MV-4-11 (cell line): ENCODE measurements at places on chromosomes 13 and 19.
A peak's percentile ranks its signal among the peaks of the same experiment; 100 is the strongest.

DNA sequence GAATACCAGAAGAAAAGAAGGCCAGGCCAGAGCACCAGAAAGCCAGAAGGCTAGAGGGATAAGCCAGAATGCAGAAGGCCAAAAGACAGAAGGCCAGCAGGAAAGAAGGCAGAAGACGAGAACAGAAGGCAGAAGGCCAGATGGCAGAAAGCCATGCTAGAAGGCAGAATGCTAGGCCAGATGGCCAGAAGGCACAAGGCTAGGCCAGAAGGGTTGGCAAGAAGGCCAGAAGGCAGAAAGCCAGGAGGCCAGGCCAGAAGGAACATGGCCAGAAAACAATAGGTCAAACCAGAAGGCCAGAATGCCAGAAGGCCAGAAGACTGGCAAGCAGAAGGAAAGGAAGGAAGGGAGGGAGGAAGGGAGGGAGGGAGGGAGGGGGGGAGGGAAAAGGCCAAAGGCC, 188.8 kb downstream of the TUBA3C start:
- no peak for DNase-seq

GRCh38 chr13:93227280-93227877, 772 bp downstream of the GPC6 start:
- DNase-seq: no peak

GRCh38 chr19:16076958-16077611, 790 bp downstream of the TPM4 start:
- DNase-seq: no peak

DNA sequence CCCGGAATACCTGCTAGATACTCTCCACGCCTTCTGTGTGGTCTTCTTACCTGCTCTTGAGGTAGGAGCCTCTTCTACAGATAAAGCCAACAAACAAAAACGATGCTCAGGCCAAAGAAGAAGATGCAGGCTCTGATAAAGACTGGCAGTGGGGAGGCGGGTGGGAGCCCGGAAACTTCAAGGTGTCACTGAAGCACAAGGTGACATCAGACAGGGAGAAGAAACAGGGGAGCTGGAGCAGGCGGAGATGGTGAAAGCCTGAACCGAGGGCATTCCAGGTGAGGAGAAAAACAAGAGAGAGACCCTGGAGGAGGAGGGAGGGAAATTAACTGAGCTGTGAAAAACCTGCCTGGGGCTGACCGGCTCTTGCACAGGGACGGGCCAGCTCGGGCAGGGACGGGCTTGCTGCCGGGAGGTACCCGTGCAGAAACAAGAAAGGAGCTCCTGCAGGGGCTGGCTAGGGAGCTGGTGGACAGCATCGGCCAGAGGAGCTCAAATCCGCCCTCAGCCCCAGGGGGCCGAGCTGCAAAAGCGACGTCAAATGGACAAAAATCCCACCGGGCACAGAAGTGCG, 19.0 kb downstream of the GNG7 start:
- DNase-seq: no peak

DNA sequence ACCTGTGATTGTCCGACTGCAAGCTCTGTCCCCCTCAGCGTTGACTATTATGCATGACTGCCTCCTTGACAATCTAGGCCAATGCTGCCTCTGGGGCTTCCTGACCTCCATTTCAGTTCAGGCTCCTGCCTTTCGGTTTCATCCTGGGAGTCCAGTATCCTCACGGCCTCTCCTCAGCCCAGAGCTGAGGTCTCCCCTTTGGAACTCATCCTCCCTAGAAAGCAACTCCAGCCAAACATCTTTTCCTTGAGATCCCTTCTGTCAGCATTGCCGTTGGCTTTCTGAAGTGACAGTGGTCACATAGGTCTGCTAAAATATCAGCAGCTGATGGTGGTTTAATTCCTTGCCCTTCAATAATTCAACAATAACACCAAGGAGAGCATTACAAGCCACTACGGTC, 519.1 kb upstream of the NBEA start:
- no peak for DNase-seq

- DNase-seq: no peak
Measured at GRCh38 chr19:13408889-13409518, 97.3 kb downstream of the CACNA1A start.

- DNase-seq: no peak
Measured at GRCh38 chr13:56283262-56283828, 857.4 kb upstream of the PRR20A start.

GRCh38 chr13:51913421-51914136, 51.8 kb downstream of the CCDC70 start:
- no peak for DNase-seq

DNA sequence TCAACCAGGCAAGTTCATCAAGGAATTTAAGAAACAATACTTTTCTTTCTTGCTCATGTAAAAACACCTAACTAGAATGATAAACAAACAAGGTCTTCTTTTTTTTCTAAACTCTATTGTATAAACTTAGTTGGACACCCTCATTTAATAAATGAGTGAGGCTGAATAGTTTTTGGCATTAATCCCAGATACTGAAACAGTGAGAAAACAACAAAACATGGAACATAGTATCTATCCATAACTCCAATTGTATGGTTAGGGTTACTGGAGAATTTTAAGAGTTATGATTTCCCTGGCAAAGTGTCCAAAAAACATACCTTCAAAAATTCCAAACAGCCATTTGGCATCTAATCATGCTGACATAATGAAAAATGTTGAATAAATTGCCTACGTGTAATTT, 5.8 kb upstream of the POMP start:
- DNase-seq: no peak

GRCh38 chr19:709965-710571, 1.3 kb downstream of the PALM start:
- DNase-seq: no peak

GRCh38 chr13:89520468-89520867, 1827.0 kb upstream of the MIR17HG start:
- DNase-seq: no peak

DNA sequence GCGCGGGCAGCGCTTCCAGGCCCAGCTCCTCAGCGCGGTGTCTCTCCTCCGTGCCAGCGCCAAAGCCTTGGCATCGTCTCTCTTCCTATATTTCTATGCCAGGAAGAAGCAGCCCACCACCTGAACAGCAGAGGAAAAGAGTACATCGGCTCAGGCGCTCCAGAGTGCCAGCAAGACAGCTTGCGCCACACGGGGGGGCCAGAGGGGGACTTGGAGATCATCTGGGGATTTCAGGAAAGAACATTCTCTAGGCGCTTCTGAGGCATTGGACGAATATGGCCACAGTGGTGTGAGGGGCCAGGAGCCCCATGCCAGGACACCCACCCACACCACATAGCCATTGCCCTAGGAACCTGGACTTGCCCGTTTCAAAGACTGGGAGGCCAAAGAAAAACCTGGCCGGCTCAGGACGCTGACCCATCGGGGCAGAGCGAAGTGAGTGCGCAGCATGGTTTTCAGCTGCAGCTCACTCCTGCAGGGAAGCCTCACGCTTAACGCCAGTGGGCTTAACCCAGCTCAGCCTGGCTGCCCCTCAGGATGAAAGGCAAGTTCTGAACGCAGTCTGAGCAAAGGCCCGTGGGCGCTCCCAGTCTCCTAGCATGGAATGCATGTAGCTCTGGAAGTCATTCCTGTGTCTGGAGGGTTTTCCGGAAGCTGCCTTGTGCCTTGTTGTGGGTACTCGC, 62.1 kb downstream of the GGACT start:
- DNase-seq: no peak

GRCh38 chr19:41785653-41786052, 10.7 kb upstream of the CEACAM3 start:
- DNase-seq: peak; percentile 96

- no peak for DNase-seq
Measured at GRCh38 chr13:89115307-89115706, 1444.1 kb downstream of the SLITRK5 start.

- no peak for DNase-seq
Measured at GRCh38 chr19:5775668-5776309, 8.8 kb downstream of the PRR22 start.

GRCh38 chr13:20247963-20248362, 15.8 kb upstream of the GJB6 start:
- DNase-seq: no peak

DNA sequence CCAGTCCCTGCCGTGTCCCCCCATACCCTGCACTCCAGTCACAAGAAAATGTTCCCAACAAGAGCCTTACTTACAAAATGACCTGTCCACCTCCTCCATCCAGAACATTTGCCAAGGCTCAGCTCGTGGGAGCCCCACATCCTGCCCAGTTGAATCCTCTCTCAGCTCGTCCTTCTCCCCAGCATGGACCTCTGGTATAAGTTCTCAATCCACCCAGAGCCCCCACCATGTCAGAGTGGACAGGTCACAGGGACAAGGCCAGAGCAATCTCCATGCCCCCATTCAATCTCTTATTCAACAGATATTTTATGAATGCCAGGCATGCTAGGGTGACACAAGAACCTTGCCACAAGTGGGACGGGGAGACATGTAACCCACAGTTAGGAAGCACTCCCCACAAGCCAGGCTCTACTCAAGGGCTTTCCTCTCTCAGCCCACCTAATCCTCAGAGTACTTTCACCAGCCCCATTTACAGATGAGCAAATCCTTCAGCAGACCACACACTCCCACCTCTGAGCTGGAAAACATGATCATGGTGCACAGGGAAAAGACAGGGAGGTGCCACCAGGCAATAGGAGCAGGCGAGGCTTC, 15.1 kb downstream of the DEDD2 start:
- DNase-seq: peak; percentile 69

DNA sequence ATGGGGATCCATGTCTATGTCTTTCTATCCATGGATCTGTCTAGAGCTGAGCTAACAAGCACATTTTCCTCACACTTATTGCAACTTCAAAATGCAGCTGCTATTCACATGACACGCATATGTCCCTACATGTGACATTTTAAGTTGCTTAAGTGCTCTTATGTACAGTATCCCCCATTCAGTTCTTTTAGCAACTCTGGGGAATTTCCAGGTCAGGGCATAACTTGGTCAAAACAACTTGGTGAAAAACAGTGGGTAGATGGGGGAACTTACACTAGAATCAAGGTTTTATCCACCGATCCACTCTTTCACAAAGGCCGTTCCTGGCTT, 73.0 kb downstream of the COL4A1 start:
- DNase-seq: no peak

- no peak for DNase-seq
Measured at GRCh38 chr13:27354379-27354778, 70.0 kb upstream of the GTF3A start.
